CD4-positive, alpha-beta memory T cell (primary cell): ENCODE measurements at places on chromosomes 5 and 9. TPM values are rescaled to one million over a fixed set of nuclear protein-coding genes. Genes with fewer than 3 reads are reported as not detected.
A peak's percentile ranks its signal among the peaks of the same experiment; 100 is the strongest.

GRCh38 chr5:39470811-39471210, 46.0 kb upstream of the DAB2 start:
- DNase-seq = no peak

GRCh38 chr9:113220467-113221002, 542 bp downstream of the FKBP15 start:
- DNase-seq = no peak

DNA sequence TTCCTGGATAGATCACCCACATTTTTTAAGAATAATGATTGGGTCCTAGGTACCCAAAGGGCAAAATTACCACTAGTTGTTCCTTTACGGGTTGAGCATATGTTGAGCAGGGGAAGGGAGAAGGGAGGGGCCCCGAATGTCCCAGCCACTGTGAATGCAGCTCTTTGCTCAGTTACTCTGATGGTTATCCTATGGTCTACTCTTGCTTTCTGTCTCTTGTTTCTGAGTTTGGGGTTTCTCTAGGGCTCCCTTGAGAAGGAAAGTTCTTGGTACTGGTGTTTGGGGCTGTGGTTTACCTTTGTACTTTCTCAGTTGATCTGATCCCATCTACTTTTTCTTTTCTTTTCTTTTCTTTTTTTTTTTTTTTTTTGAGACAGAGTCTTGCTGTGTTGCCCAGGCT, 55.6 kb downstream of the ALG2 start:
- DNase-seq = no peak

GRCh38 chr5:39113354-39113953, 39.3 kb upstream of the RICTOR start:
- DNase-seq = no peak

- no peak for DNase-seq
Observed at GRCh38 chr5:95317085-95317484, 32.2 kb upstream of the MCTP1 start.

DNA sequence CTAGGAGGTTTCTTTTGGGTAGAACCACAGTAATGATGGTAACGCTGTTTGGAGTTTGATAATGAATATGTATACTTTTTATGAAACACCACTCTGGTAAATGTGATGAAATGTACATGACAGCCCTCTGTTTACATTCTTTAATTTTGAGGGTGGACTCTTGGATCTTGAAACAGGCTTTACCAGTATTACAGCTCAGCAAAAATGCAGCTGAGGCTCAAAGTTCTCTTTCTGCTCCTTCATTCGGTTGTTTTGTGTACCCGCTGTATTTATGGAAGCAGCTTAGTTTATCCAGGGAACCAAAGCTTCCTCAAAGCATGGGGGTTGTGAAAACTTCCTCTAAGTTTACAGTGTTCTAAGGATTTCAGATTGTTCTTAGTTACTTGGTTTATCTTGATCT, 11.1 kb downstream of the GAPVD1 start:
- DNase-seq = no peak

- DNase-seq = no peak
Observed at GRCh38 chr9:76886318-76886717, 19.6 kb downstream of the PRUNE2 start.

DNA sequence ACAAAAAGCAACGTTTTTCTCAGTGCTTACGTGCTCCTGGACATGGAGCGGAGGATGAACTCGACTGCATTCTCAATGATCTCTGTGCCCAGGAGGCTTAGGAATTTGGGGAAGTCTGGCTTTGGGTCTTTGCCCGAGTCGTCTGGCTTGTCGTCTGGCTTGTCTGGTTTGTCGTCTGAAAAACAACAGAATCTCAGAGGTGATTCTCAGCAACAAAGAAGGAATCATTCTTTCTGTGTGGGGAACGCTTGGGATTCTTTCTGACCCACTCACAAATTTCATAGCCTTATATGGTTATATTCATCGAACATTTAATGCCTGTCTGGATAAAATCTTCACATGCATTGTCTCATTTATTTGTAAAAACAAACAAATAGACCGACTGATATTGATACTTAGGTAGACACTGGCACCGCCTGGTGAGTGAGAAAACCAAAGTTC, 4.7 kb downstream of the C5orf46 start:
- DNase-seq = no peak

GRCh38 chr5:68215898-68216244, 315 bp downstream of the PIK3R1 start:
- peak; percentile 88 for DNase-seq

- no peak for DNase-seq
Observed at GRCh38 chr5:475704-476101, 32.7 kb downstream of the EXOC3 start.

DNA sequence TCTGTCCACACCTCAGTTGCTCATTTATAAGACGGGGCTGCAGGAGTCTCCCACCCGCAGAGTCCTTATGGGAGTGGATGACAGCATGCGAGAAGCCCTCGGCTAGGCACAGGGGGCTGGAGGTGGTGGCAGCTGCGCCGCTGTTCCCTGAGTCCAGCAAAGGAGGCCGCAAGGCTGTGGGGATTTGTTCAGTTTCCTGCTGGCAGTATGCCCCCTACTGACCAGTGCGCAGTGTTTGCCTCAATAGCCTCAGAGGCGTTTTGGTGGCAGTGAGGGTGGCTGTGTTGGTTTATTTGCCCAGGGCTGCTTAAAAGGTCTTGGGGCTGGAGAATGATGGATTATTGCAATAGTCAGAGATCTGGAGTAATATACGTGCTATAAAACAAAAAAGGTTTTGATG, 176.3 kb upstream of the OTULINL start:
- DNase-seq = no peak

- no peak for DNase-seq
Observed at GRCh38 chr9:110615498-110615897, 36.0 kb upstream of the SVEP1 start.

DNA sequence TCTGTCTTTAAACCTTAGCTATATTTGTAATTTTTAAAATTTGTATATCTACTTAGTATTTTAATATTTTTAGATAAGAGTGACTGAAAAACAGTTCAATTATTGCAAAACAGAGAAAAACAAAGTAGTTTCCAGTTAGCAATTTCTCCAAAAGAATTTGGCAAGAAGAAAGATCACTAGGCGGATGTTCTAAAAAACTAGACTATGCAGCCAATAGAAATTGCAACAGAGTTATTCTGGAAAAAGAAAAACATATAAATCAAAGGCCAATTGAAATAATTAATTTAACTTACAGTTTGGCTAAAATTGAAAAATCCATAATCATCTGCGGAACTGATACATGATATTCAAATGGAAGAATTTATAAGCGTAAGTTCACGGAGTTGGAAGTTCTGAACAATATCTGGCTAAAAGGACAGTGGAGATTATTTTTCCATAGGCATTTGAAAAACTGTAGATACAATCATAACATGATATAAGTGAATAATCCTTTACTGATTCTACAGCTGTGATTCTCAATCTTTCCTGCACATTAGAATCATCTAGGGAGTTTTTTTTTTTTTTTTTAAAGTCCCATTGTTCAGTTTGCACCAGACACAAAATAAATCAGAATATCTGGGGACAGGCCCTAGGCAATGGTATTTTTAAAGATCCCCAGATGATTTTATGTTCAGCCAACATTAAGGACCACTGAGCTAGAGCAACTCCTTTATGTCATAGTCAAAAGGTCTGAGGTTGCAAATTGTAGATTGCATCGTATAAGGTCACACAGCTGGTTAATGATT, 605.1 kb upstream of the DAB2 start:
- no peak for DNase-seq

GRCh38 chr9:8486095-8486494, 686.5 kb upstream of the DMAC1 start:
- DNase-seq = no peak

The NEURL1B gene
- polyA plus RNA-seq = 0.02 TPM

The CERCAM gene
- 0.38 TPM for polyA plus RNA-seq

The HAVCR2 gene
- 8.4 TPM for polyA plus RNA-seq

The GRIN1 gene
- not detected for polyA plus RNA-seq

The ATP6V1G1 gene
- 274 TPM for polyA plus RNA-seq
